ENCODE measurements at places on chromosomes 5 and 9.

DNA sequence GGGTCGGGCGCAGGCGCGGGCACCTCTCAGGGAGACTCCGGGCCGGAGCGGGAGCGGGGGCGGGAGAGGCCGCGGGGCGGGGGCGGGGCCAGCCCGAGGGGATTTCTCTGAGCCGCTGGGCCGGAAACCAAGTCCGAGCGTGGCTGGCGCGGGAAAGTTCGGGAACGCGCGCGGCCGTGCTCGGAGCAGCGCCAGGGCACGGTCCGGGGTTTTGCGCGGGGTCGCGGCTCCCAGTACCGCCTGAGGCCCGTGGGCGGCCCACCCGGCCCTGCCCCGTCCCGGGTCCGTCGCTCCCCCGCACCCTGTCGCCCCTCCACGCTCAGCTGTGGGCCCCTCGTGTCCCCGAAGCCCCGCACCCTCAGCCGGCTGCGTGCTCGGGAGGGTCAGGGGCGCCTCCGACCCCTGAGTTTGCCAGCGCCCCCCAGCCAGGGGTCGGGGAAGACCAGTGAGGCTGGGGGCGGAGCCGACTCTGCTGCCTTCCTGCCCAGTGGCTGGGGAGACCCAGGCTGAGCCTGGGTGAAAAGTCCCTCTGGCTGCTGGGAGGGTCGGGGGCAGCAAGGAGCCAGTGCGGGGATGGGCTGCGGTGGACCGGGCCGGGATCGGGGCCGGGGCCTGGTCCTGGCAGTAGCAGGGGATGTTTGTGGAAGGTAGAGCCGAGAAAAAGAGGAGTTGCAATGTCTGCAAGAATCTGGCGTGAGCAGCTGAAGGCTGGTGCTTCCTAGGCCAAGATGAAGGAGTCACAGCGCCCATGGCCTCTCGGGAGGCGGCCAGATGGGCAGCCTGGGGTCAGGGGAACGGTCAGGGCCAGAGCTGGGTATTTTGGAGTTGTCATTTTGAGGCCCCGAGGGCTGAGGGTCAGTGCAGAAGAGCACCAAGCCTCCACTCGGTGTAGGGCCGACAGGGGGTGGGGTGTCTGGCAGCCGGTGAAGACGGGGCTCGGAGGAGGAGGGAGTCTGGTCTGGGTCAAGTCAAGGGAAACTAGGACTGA is 588 bp downstream of the TRAF2 start:
- no peak for DNase-seq

GRCh38 chr5:109408991-109409843 is 557 bp downstream of the PJA2 start:
- DNase-seq = no peak

DNA sequence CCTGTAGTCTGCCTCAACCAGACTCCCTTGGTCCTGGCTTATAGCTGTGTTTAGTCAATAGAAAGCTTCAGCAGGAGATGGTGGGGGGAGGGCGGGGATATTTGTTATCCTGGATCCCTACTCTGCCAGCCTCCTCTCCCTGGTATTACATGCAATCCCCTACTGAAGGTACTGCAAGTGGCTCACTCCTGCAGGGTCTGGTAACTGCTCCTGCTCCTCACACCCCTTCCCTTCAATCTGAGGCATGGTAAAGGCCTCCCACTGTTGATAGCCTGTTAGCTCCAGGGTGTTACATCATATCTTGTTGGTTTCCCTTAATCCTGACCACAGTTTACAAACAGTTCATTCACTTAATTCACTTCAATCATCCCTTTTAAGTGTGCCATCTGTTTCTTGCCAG is 137.5 kb downstream of the AP3B1 start:
- no peak for DNase-seq

GRCh38 chr9:124758061-124758460 is 13.1 kb downstream of the NR6A1 start:
- DNase-seq = no peak

DNA sequence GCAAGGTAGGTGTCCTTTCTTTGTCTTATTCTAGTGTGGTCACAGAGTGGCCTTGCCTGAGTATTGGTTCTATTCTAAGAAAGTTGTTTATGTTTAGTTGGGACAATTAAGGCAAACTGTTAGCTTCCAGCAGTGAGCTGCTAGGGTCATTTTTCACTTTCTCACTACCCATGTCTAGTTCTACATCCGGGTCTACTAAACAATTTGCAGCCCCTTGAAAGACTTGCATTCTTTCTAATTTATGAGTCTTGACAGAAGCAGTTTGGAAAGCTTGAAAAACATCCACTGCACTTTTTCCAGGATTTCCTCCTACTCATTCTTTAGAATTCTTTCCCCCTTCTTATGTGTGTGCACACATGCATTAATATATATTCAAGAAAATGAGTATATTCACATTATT is 892.2 kb upstream of the ACO1 start:
- DNase-seq = no peak

DNA sequence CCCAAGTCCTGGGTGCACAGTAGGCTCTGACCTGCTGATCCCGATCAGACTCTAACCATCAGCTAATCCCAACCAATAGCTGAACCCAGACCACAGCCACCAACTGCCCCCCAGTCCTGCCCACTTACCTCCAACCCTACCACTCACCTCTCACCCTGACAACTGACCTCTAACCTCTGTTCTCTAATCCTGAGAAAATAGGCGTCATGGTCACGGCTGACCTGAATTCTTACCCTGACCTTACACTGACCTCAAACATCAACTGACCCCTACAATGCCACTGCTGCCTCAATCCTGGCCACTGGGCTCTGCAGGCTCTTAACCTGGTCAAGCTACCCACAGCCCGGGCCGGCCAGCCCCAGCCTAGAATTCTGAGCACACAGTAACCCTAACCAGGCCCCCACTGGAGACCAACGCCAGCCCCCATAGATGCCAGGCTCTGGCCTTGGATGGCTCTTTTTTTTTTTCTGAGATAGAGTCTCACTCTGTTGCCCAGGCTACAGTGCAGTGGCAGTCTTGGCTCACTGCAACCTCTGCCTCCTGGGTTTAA is 63.8 kb upstream of the ASS1 start:
- DNase-seq = no peak

DNA sequence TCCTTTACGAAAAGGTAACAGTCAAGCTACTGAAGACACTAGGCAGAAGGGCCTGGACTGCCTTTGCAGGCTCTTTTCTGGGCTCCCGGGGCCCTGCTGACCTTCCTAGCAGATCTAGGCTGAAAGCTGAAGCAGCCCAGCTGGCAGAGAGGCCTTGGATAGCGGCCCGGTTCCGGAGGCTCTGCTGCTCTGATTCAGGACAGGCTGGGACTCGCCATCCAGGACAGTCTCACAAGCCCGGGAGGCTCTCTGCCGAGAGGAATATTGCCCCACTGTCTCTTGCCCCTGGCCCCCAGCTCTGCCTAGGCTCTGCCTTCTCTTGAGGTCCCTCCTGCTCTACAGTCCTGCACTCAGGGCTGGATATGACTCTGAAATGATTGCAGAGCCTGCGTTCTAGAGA is 67.8 kb downstream of the PSD2 start:
- DNase-seq = no peak

DNA sequence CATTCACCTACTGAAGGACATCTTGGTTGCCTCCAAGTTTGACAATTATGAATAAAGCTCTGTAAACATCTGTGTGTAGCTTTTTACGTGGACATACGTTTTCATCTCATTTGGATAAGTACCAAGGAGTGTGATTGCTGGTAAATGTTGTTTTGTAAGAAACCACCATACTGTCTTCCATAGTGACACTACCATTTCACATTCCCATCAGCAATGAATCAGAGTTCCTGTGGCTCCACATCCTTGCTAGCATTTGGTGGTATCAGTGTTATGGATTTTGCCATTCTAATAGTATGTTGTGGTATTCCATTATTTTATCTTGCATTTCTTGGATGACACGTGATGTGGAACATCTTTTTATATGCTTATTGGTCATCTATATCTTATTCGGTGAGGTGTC is 78.4 kb upstream of the RASGRF2 start:
- no peak for DNase-seq

DNA sequence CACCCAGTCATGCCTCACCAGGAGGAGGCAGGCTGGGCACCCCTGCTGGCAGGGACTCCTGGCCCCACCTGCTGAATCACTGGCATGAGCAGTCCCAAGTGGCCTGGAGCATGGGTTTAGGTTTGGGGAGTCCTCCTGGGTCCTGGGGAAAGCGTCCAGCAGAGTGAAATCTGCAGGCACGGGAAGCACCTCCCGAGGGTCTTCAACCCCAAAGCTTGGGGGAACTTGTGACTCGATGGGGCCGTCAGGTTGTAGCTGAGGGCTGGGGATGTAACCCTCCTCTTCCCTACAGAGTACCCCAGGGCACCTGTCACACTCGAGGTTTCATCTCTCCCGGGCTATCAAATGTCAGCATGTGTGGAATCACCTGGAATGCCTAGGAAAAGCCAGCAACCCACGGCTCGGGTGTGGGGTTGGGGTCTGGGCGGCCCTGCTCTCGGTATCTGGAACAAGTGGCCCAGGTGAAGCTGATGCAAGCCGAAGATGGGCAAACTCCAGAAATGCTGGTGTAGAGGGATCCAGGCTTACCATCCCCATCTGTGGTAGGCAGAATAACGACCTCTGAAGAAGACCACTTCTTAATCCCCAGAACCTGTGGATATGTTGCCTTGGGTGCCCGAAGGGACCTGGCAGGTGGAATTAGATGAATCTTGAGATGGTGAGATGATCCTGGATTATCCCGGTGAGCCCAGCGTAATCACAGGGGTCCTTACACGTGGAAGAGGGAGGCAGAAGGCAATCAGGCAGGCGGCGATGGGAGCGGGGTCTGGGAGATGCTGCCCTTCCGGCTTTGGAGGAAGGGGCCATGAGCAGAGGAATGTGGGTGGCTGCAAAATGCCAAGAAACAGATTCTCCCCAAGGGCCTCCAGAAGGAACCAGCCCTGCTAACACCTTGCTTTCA is 6.1 kb upstream of the RASGEF1C start:
- DNase-seq = no peak

- no peak for DNase-seq
Measured at GRCh38 chr5:92994392-92994791, 586.6 kb downstream of the NR2F1-AS1 start.

DNA sequence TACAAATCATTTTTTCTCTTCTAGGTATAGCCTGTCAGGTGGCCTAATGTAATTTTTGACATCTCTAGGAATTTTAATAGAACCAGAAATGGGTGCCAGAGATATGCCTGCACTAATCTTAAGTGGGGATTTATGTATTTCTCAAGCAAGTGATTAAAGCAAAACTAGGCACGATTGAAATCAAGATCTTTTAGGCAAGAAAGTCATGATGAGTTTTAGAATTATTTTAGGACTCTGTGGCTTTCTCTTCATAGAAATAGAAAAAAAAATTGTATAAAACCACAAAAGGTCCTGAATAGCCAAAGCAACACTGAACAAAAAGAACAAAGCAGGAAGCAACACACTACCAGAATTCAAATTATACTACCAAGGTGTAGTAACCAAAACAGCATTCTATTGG is 952 bp upstream of the AMACR start:
- DNase-seq = no peak

GRCh38 chr5:144549580-144549979 is 378.9 kb downstream of the KCTD16 start:
- DNase-seq = no peak

DNA sequence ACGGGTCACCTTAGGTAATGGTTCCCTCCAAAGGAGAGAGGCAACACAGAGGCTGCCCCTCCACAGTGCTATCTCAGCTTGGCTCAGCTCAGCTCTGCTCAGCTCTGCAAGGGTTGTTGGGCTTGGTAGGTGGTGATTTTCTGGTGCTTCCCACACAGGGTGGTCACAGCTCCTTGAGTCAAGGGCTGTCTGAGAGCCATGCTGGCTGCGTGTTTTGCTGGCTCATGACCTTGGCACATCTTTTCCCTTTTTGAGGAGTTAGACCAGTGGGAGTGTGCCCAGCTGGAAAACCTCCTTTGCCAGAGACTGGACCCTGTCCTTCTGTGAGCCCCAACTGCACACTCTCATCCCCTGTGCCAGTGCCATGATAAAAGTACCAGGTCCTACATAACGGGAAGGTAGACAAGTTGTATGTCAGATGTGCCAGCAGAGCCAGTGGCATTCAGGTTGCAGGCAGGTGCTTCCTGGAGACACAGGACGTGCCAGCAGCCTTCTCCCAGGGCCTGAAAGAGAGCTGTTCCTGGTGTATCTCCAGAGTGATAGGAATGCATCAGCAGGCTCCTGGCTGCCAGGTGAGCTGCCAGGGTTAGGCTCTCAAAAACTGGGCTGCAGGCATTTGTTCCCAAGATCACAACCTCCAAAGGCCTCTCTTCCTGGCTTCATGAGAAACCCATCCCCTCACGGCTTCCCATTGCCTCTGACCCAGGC is 118.6 kb upstream of the CXCL14 start:
- no peak for DNase-seq

DNA sequence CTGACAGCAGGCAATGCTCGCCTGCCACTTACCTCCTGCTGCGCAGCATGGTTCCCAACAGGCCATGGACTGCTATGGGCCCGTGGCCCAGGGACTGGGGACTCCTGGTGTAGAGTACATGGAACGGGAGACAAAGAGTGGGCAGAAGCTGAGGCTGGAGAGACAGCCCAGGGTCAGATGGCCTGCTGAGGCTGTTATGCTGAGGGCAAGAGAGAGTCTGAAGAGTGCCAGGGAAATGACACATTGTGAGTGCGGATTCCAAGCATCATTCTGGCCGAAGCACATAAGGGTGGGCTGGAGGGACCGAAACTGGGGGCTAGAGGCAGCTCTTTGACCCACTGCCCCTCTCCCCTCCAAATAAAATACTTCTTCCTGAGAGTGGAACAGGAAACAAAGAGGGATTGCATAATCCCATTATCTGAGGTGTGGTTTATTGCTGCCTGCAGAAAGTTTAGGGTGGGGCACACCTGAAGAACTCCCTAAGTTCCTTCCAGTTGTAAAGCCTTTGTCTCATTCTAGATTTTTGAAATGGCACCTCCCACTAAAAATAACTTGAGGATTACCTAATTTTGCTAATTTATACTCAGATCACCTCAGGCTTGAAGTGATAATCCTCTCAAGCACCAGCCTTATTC is 158.1 kb downstream of the ATP10B start:
- no peak for DNase-seq

GRCh38 chr5:81638471-81638870 is 112.4 kb downstream of the SSBP2 start:
- no peak for DNase-seq

DNA sequence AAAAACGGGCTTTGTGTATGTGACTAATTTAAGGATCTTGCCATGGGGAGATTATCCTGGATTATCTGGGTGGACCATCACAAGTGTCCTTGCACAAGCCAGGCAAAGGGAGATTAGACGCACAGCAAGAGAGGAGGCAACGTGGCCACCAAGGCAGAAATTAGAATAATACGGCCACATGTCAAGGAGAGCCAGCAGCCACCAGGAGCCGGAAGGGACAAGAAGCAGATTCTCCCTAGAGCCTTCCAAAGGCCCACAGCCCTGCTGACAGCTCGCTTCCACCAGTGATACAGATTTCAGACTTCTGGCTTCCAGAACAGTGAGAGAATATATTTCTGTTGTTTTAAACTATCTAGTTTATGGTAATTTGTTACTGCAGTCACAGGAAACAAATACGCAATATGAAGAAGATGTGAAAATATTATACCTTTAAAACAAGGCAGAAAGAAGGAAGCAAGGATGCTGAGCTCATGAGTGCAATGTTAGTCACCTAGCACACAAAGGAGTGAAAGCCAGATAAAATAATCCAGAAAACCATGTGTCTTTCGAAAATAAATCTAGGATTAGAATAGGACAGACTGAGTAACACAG is 28.7 kb upstream of the F2RL1 start:
- DNase-seq = no peak
